ENCODE measurements at places on chromosomes 2 and 18.
A peak's percentile ranks its signal among the peaks of the same experiment; 100 is the strongest.

- peak; percentile 60 for DNase-seq
Observed at GRCh38 chr2:39119732-39120520, 925 bp downstream of the SOS1 start.

DNA sequence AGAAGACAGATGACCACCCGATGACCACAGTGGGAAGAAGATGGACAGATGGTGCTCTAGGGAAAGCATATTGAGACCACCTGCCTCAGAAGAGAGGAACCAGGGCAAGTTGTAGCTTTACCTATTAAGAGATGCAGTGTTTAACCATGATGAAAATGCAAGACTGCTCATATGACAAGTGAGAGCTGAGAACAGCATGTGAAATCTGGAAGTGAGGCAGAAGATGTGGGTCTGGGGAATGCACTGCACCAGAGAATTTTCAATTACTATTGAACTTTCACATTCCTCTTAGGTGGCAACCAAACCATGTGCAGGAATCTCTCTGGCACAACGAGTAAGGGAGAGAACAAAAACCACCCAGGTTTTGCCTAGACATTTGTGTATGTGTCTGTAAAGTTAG lies 184.8 kb upstream of the CRIM1 start:
- no peak for DNase-seq

DNA sequence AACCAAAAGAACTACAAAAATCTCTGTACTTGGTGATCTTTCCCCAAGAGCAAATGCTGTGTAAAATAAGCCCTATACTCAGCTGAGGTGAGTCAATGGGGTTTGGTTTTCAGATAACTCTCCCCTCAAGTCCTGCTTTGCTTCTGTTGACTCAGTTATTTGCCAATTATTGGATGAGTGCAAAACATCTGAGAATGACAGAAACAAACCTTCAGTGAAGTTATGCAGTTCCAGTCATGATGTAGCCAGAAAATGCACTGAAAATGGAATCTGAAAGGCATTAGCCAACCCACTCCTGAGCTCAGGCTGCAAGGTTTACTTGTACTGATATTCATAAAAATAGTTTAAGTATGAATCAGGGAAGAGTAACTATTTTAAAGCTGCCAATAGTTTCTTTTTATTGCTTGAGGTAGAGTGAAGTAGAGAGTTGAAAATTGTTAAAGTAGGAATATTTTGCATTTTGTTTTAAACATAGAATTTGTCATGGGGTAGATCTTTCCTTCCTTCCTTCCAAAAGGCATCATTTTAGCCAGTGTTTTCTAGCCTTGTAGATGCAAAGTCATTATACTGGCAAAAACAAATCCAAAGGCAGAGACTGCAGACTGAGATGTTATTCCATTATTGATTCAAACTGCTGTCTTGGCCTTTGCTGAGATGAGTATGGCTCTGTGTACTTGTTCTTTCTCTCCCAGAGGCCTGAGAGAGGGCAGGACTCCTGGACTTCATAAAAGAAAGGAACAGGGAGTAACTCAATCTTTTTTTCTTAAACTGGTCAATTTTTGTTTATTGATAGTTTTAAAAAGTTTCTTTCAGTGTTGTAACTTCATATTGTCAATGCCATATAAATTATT lies 215.3 kb downstream of the RND3 start:
- DNase-seq, result no peak

GRCh38 chr18:67508146-67508545 lies 8.4 kb downstream of the DSEL start:
- no peak for DNase-seq

GRCh38 chr2:194621945-194622344 lies 1035.1 kb upstream of the SLC39A10 start:
- DNase-seq, result no peak

DNA sequence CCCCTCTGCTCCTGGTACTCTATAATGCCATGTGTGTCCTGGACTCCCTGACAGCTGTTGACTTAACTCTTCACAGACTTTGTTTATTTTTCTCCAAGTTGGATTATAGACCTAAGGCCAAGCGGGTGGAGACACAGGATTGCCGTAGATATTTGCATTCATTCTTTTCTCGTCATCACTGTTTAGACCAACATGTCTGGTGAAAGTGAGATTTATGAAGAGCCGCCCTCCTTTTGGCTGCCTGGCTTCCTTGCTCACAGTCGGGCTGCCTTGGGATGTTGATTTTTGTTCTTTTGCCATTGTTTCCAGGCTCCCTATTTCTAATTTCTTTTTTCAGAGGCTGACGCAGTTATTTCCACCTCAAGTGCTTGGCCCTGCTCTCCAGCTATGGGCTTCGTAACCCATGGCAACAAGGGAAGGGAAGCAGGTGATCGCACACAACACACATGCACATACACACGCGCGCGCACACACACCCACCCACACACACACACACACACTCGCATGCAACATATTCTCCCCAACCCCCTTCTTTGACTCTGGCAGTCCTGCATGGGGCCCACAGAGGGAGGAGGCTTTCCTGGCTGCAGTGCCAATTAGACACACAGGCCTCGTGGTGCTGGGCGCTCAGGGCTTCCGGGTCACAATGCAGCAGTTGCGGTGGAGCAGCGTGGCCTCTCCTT lies 296.5 kb downstream of the MTX2 start:
- peak; percentile 30 for DNase-seq

DNA sequence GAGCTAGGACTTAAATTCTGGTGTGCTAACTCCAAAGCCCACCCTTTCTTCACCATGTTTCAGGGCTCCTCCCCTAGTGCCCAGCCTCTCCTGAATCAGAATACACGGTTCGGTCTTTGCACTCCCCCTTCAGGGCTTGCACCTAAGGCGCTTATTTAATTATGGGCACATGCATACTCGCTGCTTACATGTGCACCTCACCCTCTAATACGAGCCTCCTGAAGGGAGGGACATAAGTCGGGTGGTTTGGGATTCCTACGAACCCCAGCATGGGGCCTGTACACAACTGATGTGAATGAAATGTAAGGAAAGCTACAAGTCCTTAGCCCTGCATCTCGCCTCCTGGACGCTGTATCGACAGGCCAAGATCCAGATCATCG lies 435 bp downstream of the IFT172 start:
- no peak for DNase-seq

DNA sequence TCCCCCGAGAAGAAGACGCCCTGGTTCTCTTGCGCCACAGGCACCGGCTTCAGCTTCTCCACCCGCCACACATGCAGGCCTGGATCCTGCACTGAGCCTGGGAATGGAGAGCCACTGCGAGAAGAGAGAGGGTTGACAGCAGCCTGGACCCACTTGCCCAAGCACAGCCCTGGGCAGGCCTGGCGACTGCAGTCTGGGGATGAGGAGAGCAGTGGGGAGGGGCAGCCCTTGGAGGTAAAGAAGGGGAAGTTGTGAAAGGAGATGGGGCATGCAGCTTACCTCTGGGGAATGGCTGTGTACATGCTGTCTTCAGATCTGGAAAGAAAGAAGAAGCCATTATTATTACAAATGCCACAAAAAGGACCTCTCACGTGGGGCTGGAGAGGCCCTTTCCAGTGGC lies 8.3 kb downstream of the CAPG start:
- no peak for DNase-seq

DNA sequence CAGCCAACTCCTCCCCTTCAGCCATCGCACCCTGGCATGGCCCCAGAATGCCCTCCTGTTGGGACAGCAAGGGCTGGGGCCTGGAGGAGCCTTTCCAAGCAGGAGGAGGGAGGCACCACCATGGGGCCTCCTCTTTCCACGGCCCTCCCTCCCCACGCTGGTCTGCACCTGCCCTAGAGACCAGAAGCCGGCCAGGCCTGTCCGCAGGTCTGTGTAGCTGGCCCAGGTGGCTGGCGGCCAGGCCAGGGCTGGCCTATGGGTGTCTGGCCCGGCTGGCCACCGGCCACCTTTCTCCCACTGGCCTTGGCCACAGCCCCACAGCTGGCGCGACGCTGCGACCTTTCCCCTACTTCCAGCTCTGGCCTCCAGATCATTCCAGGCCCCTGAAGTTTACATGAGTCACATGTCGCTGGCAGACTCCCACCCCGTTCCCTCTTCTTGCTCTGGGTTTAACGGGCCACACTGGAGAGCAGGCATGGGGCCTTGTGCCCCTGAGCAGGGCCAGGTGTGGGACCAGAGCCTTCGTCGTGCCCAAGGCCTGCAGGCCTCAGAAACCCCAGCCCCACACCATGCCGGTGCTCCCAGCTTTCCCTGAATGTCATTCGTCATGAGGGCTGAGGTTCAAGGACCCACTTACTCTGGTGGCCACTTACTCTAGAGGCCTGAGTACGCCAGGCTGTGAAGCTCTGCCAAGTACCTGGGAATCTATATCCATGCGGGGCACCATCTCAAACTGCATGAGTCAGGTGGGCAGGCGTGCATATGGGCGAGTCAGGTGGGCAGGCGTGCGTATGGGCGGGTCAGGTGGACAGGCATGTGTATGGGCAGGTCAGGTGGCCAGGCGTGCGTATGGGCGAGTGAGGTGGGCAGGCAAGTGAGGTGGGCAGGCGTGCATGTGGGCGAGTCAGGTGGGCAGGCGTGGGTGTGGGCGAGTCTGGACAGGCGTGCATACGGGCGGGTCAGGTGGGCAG lies 33.3 kb upstream of the KLF11 start:
- DNase-seq, result no peak

DNA sequence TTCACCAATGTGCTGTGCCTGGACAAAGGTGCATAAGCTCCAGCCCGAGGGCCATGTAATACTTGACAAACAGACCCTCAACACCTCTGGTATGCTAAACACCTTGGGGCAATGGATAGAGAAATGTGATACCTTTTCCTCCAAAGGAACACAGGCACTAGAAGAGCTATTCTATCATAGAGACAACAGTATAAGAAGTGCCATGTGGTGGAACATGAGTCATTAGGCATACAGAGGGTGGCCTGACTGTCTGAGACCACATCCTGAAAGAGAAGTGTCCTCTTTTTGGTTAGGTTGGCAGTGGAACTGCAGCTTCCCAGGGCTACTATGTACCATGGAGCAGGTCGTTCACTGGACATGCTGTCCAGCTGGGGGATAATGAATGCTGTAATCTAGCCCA lies 153.9 kb downstream of the INSIG2 start:
- DNase-seq, result no peak

- DNase-seq, result no peak
Observed at GRCh38 chr18:43774497-43774896, 497.2 kb upstream of the SYT4 start.

- DNase-seq, result no peak
Observed at GRCh38 chr2:74843899-74844298, 10.0 kb downstream of the HK2 start.

- DNase-seq, result no peak
Observed at GRCh38 chr2:30940839-30941238, 133.6 kb upstream of the CAPN13 start.

GRCh38 chr18:75471850-75472249 lies 44.3 kb upstream of the SMIM21 start:
- no peak for DNase-seq

DNA sequence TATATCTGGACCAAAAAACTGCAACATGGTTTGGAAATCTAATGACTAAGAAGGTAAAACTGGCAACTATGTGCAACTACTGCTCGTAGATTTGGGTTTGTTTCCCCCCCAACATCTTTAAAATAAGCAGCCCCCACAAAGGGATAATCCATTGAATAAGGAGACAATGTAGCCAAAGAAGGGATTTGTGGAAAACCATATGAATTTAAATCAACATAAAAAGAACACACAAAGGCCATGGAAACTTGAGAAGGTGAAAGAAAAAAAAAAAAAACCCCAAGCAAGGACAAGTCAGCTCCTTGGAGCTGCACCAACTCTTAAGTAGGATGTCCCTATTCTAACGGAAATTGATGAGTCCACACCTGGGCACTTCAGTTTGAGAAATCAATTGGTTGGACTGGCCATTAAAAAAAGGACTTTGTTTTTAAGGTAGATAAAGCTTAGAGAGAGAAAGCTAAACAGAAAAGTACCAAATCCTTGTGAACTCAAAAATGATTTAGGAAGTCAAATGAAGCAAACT lies 53.7 kb upstream of the ST8SIA5 start:
- no peak for DNase-seq

- no peak for DNase-seq
Observed at GRCh38 chr2:148615381-148615841, 29.1 kb upstream of the EPC2 start.

- DNase-seq, result no peak
Observed at GRCh38 chr2:21602789-21603188, 479.0 kb downstream of the TDRD15 start.

DNA sequence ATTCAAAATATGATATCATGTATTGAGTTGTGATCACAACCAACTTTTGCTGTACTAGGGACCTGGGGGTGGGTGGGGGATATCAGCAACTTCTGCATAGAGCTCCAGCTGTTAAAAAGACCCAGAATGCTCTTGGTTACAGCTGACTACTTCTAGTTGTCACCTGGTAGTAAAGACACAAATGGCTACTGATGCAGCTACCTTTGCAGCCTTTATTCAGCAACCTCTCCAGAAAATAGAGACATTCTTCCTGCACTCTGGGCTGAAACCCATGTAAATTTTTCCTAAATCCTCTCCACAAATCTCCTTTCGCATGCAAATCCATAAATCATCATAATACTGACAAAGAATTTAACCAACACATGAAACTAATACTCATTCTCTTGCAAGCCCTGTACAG lies 238.3 kb downstream of the TCF4 start:
- no peak for DNase-seq

DNA sequence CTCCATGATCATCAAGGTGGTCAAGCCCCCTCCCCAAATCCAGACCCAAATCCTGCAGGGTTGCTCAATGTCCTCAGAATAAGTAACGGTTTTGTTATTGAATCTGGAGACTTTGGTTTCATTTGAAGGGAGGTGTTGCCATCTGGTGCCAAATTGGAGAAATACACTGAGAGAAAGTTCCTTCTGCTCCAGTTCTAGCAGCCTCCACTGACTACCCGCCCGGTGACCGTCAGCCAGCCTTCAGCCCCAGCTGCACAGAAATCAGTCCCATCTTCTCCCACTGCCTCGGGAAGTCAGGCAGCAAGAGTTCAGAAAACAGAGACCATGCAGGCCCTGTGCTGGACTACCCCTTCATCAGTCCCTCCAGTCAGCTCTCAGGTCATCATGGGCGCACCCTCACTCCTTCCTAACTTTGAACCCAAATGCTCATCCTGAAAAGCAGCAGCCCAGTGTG lies 38.7 kb downstream of the PKDCC start:
- DNase-seq, result peak; percentile 40

DNA sequence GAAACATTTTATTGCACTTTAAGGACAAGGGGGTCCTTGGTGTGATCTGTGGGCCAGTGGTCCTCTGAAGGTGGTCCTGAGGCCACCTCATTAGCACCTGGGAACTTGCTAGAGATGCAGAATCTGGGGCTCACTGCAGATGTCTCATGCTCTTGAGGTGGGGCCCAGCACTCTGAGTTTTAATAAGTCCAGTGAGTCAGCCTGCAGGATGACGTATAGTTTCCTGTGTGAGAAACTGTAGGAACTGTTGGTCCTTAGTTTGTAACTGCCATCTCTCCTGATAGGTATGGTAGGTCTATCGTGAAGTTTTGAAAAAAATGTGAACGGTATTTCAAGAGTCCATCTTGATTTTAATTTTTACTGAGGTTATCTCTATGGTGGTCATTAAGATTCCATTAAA lies 2.8 kb downstream of the TRPM8 start:
- DNase-seq, result no peak

GRCh38 chr18:50009773-50010335 lies 185.1 kb downstream of the MYO5B start:
- peak; percentile 42 for DNase-seq

GRCh38 chr2:239870863-239871262 lies 154.3 kb downstream of the NDUFA10 start:
- DNase-seq, result no peak

- no peak for DNase-seq
Observed at GRCh38 chr2:3244486-3244885, 133.1 kb downstream of the EIPR1 start.

- DNase-seq, result no peak
Observed at GRCh38 chr2:120955427-120955826, 219.8 kb downstream of the GLI2 start.

GRCh38 chr2:180656455-180656847 lies 324.0 kb upstream of the UBE2E3 start:
- DNase-seq, result no peak
